ENCODE measurements at places on chromosomes 13 and 19.

- DNase-seq, result no peak
Observed at GRCh38 chr13:101298517-101298916, 117.8 kb downstream of the NALCN start.

GRCh38 chr19:33674626-33675367, 53.0 kb downstream of the CHST8 start:
- DNase-seq, result no peak

DNA sequence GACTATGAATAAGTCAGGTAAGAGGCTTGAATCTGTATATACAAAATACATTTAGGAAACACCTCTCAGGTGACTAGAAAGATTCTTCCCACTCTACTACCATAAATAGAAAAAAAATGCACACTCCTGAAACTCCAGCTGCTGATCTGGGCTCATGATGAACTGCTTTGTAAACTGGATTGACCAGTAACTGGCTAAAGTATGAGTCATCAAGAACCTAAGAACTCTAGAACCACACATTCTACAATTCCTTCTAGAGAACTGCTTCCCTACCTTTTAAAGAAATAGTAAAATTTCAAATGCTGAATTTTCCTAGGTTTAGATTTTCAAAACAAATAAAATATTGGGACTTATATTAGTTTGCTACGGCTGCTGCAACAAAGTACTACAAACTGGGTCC, 55.2 kb downstream of the ELF1 start:
- DNase-seq, result no peak

DNA sequence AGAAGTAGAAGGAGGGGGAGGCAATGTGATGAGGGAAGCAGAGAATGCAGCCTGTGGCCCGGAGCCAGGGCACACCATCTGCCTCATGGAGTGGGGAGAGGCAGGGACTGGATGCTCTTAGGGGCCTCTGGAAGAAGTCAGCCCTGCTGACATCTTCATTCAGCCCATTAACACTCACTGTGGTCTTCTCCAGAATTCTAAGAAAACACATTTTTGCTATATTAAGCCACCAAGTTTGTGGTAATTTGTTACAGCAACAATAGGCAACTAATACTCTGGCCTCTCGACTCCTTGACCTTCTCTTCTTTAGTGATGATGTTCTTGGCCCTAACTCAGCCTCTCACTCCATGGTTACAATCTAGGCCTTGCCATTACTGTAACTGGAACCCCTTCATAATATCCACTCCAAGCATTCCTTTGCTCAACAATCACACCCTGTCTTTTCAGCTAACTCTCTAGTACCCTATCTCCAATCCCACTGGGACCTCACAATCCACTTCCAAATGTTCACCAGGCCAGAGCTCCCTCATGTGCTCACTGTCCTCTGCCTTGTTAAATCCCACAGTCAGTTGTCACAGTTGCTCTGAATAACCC, 98.5 kb downstream of the MIPEP start:
- no peak for DNase-seq

DNA sequence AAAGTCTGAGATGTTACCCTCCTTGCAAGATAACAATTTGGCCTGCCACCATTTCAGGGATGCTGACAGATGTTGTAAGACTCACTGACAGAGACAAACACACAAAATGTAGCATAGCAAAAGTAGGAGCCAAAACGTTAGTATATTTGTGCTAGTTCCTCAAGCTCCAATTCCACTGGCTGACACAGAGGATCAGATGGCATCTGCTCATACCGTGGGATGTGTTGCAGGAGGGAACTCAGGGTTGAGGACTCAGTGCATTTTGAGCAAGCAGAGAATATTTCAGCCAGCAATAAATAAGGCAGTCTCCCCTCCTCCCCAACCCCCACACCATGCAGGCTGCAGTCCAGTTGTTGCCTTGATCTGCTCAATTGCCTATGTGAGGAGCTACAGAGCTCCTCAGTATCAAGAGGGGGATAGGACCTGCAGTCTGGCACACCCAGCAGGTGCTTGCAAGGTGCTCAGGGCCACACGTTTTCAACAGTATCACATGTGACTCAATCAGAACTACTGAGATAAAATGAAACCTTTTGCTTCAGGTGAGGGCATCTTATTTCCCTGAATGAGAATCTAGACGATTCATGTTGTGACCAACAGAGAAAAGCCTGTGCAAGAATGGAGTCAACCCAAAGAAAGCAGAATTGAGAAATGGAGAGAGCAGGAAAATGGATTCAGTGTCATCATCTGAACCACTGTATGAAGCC, 23.6 kb upstream of the LRCH1 start:
- DNase-seq, result no peak

- DNase-seq, result no peak
Observed at GRCh38 chr19:5623397-5624017, 624 bp downstream of the SAFB start.

- no peak for DNase-seq
Observed at GRCh38 chr19:38559428-38560401, 58.0 kb downstream of the MAP4K1 start.

DNA sequence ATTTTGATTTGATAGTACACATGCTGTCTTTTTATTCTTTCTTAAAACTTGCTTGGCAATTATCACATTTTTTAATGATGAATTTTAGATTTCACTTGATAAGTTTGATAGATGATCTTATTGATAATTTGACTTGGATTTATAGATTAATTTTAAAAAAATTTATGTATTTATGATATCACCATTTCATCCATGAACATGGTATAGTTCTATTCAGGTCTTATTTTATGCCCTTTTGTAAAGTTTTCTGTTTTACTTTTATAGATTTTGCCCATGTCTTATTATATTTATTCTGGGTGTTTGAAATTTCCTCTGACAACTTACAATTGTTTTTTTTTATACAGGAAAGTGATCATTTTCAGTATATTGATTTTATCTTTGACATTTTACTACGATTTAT, 39.5 kb downstream of the ZNF536 start:
- DNase-seq, result no peak

- DNase-seq, result no peak
Observed at GRCh38 chr19:6490134-6490533, 8.5 kb upstream of the DENND1C start.

- DNase-seq, result no peak
Observed at GRCh38 chr19:58154287-58154678, 3.7 kb upstream of the ZNF329 start.

GRCh38 chr13:50129081-50129705, 113.9 kb downstream of the KCNRG start:
- DNase-seq, result no peak

GRCh38 chr13:69291292-69291906, 816.2 kb upstream of the ATXN8OS start:
- DNase-seq, result peak; percentile 48

DNA sequence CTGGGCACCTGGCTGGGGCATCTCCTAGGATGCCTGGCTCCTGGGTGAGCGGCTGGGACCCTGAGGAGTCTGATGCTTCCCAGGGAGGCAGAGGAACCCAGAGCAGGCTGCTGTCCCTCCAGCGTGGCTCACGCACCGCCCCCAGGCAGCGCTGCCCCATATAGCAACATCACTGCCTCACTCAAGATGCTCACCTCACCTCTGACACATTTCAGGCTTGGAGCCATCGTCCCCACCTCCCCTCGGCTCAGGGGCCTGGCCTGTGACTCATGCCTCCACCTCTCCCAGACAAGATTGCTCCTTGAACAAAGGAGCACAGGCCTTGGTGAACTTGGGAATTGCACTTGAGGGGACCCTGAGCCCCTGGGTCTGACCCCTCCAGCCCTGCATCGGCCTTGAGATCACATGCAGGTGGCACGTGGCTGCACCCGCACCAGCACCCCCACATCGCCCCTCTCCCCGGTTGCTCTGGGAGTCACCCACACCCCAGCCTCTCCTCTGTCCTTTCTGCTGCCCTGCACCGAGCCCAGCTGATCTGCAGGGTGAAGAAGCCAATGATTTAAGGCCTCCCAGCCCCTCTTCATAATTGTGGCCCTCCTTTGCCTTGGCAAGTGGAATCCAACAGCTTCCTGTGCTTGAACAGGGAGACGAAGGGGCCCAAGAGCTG, 11.2 kb downstream of the CEBPA start:
- DNase-seq, result no peak

DNA sequence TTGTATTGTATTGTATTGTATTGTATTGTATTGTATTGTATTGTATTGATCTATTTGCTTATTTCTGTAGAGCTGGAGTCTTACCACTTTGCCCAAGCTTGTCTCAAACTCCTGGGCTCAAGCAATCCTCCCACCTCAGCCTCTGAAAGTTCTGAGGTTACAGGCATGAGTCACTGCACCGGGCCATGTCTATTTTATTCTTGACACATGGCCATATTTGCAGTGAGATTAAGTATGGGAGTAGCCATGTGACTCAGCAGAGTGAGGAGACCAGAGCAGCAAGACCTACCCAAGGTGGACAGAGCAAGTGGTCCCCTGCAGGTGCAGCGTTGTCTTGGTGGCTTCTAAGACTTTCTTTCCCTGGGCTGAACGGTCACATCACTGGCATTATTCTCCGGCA, 49.1 kb upstream of the UBAC2 start:
- DNase-seq, result no peak

DNA sequence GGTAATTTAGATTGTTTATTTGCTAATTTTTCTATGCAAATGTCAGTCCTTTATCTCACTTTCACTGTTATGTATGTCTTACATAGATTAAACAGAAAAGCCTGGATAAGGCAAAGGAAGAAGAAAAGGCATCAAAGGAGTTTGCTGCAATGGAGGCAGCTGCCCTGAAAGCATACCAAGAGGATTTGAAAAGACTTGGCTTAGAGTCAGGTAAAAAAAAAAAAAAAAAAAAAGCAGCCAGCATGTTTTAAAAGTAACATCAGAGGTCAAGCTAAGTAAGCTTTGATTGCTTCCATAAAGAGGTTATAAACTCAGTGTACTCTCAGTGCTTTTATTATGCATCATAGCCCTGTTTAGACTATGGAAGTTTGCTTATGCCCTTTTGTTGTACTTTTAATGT, 3.8 kb downstream of the WBP4 start:
- no peak for DNase-seq

DNA sequence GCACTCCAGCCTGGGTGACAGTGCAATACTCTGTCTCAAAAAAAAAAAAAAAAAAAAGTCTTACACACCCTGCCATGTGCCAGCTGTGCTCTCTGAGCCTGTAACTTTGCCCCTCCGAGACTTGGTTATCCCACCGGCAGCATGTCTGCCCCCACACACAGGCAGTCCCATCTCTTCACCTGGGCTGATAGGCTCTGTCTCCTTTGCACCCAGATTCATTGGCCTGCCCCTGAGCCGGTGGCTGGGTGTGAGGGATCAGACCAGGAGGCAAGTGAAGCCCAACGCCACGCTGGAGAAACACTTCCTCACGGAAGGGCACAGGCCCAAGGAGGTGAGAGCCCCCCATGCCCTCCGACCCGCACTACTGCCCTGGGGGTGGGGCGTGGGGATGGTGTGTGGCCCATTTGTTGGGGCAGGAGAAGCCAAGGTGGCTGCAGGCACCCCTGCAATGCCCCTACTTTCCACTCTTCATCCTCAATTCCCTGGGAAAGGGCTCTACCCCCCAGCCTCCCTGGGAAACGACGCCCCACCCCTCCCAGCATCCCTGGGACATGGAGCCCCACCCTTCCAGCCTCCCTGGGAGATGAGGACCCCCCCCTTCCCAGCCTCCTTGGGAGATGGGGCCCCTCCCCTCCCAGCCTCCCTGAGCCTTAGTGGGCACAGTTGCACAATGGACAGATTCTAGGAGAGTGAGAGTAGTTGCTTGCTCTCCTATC, 45.3 kb downstream of the CERS4 start:
- no peak for DNase-seq

DNA sequence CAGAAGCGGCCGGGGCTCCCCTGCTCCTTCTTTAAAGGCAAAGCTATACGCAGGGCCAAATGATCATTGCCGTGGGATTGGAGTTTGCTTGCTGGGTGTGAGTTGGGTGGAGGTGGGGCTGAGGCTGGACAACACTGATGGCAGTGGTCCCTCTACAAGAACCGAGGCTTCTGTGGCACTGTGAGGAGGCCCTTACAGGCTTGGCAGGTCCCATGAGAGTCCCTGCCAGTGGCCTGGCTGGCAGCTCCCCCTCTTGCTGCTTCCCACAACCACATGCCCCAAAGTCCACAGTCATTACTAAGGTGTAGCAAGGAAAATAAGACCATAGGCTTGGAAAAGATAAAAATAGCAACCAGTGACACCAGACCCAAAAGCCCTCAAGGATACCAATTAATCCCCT, 98.4 kb downstream of the ANKRD10 start:
- no peak for DNase-seq

GRCh38 chr19:12607631-12608030, 3.0 kb downstream of the ZNF490 start:
- DNase-seq, result peak; percentile 13

DNA sequence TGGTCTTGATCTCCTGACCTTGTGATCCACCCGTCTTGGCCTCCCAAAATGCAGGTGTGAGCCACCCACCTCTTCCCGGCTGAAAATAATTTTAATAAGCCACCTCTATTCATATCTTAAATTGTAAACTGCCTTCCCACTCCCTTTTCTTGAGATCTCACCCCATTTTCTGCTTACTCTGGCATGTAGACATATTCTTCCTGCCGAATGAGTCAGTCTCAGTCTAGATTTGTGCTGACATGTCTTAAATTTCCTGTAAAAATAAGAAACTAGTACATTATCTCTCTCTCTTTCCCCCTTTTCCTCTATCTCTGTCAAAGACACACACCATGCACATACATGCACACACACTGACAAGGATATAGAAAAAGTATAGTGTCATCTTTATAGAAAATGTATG, 60.9 kb downstream of the THSD1 start:
- no peak for DNase-seq

DNA sequence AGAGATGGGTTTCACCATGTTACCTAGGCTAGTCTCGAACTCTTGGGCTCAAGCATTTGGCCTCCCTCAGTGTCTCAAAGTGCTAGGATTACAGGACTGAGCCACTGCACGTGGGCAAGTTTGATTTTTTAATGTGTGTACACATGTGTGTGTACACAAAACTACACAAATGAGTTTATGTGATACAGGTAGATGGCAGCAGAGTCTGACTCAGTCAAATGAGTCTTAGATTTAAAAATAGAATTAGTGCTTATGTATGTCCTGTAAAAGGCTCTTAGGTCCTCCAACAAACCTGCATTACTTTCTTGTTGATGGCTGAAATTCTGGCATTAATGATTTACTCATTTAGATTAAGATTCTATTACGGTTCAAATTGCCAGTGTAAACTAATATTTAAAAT, 293.7 kb downstream of the PCDH17 start:
- DNase-seq, result no peak

GRCh38 chr19:35484252-35485036, 5.8 kb downstream of the KRTDAP start:
- DNase-seq, result no peak

DNA sequence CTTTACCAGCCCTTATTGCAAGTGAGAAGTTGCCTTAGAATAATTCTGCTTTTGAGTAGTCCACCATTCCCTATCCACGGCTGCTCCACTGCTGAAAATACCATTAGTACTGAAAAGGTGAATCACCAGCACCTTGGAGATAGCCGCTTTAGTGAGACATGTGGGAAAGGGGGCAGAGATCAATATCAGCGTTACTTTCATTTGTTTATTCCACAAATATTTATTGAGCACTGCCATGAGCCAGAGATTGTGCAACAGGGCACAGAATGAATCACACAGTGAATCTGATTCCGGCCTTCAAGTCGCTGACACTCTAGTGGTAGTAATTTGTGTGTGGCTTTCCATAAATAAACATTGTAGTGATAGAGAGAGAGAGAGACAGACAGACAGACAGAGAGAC, 31.5 kb upstream of the MYO16 start:
- no peak for DNase-seq

- DNase-seq, result no peak
Observed at GRCh38 chr13:46373623-46374022, 13.4 kb downstream of the RUBCNL start.

Measured in Kasumi-1 (cell line).